ENCODE measurements at places on chromosomes 7 and 10. TPM values are rescaled to one million over a fixed set of nuclear protein-coding genes. Genes with fewer than 3 reads are reported as not detected.
A peak's percentile ranks its signal among the peaks of the same experiment; 100 is the strongest.

The ANLN gene
- 90.1 TPM for total RNA-seq

The C10orf120 gene
- not detected for total RNA-seq

The LRRC61 gene
- 1.0 TPM for total RNA-seq

The EGR2 gene
- 2.1 TPM for total RNA-seq

The NODAL gene
- total RNA-seq, result 6.3 TPM

The PALD1 gene
- total RNA-seq, result 31.8 TPM

The FGFBP3 gene
- 115 TPM for total RNA-seq

The SH2B2 gene
- total RNA-seq, result 18.7 TPM

DNA sequence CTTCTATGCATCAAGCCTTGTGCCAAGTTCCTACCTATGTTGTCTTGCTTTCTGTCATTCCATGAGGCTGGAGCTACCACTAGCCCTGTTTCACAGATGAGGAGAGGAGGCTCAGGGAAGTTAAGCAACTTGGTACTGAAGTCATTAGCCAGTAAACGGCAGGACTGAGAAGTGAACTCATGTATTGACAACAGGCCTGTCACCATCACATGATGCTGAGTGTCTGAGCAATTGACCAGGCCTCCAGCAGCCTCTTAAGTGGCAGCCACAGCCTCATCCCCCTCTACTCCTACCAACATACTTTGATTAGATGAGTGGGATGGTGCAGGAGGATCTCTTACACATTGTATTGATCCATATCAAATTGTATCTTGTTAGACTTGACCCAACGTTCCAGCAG lies 317.6 kb downstream of the GRID1 start:
- no peak for DNase-seq
- H3K36me3 ChIP-seq, result no peaks in the 10 kb centered on the region
- H3K27me3 ChIP-seq, result no peaks in the 10 kb centered on the region
- H3K4me3 ChIP-seq, result no peak overlapping the region
- H3K4me1 ChIP-seq, result no peaks in the 10 kb centered on the region
- H3K27ac ChIP-seq, result no peak overlapping the region

DNA sequence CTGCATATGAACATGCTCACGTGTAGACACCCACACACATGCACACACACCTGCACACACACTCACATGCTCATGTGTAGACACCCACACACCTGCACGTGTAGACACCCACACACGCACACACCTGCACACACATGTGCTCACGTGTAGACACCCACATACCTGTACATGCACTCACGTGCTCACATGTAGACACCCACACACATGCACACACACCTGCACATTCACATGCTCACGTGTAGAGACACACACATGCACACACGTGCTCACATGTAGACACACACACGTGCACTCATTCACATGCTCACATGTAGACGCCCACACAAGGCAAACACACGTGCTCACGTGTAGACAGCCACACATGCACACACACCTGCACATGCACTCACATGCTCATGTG lies 275.8 kb downstream of the PTPRN2 start:
- no peaks in the 10 kb centered on the region for H3K27me3 ChIP-seq
- peaks cover 6% of the 10 kb centered on the region for H3K4me1 ChIP-seq
- no peak overlapping the region for H3K27ac ChIP-seq
- H3K36me3 ChIP-seq, result no peaks in the 10 kb centered on the region

DNA sequence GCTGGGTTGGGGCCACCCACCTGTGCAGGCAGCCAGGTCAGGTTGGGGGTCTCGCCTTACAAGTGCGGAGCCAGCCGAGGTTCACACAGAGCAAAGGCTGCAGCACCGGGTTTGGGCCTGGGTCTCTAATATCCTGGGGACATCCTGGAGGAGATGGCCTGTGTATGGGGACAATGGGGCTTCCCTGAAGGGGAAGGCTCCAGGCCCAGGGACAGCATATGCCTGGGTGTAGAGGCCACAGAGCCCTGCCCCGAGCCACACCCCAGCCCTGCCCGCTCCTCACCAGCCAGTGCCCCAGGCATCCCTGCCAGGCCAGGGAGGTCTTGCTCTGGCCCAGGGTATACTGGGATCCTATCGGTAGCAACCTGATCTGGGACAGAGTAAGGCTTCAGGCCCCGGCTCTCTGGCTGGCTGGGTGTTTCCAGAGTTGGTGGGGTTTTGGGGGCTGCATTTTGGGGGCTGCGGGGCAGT lies 9.1 kb downstream of the TTYH3 start:
- H3K36me3 ChIP-seq, result no peaks in the 10 kb centered on the region
- H3K27me3 ChIP-seq, result no peaks in the 10 kb centered on the region
- H3K4me1 ChIP-seq, result peaks cover 38% of the 10 kb centered on the region
- DNase-seq, result no peak

DNA sequence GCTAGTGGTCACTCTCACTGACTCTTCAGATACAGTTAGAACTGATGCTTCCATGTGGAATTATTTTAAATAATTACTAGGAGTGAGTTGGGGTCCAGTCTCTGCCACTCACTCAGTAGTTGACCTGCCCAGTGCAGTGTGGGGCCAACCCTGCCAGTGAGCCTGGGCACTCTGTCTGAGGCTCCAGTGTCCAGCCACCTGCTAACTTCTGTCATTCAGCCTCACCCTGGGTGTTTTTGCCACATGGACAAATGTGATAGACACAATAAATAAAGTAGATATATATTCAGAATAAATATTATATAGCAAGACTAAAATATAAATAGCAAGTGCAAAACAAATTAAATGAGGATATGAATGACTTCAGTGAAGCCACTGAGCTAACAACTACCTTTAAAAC lies 7.2 kb downstream of the INSYN2A start:
- H3K4me3 ChIP-seq, result no peak overlapping the region
- no peak for DNase-seq
- H3K27me3 ChIP-seq, result peaks cover 11% of the 10 kb centered on the region
- H3K36me3 ChIP-seq, result no peaks in the 10 kb centered on the region
- H3K27ac ChIP-seq, result no peak overlapping the region
- no peaks in the 10 kb centered on the region for H3K4me1 ChIP-seq

DNA sequence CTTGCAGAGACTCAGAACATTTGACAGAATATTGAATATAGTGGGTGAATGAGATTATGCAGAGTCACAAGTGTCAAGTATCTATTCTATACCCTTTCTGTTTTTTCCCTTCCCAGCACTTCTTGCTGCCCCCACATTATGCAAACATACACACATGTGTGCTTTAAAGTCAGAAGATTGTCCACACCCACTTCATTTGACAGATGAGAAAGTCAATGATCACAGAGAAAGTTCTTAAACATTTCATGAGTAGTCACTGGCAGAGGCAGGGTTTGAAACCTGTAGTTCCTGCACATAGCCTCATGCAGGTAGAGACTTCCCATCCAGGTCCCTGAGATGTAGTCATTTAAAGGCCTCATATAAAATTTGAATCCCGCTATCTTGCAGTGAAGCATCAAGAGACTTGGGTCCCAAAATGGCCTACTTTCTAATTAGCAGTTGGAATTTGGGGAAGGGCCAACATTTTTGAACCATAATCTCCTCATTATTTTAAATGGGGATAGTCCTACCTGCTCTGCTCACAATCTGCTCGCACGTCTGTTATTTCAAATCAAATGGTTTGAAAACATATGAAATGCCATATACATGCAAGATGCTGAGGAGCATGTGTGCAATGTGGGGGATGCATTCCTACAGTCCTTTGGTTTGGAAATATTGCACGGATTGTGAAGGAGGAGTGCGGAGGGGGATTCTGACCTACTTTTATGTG lies 217.8 kb downstream of the STK31 start:
- H3K27ac ChIP-seq, result no peak overlapping the region
- no peaks in the 10 kb centered on the region for H3K4me1 ChIP-seq
- H3K36me3 ChIP-seq, result no peaks in the 10 kb centered on the region

DNA sequence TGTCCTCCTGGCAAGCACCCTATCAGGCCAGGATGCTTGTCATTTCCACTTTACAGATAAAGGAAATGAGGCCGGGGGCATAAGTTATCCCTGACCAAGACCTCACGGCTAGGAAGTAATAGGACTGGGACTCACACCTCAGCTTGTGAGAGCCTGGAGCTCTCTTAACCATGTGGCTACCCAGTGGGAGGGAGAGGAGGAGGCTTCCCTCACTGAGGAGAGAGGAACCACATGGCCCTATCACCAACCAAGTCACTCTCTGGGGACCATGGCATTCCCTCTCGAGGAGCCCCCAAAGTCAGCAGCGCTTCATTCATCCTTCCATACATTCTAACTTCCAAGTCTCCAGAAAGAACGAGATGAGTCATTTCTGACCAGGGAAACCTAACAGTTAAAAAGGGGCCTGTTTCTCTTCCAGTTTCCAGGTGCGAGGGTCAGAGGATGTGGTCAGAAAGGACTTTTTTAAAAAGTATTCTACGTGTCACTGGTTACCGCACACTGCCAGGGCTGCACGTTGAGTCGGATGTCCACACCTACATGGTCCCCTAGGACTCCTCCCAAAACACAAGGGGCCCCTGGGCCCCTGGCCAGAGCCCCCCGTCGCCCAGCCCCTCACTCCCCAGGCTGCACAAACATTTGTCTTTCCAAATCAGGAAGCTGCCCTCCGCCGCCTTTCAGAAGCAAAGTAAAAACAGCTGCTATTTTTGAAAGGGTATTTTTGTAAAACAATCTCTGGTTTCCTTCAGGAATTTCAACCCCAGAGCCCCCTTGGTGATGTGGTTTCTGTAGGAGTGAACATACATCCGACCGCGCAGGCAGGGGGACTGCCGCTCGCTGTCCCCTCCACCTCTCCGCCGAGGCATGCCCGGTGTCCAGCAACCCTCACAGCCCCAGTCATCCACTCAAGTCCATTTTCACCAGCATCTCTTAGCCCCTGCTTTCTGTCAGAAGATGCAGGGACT lies 128.2 kb upstream of the CHST15 start:
- no peak for DNase-seq
- H3K4me1 ChIP-seq, result peaks cover 8% of the 10 kb centered on the region
- H3K27ac ChIP-seq, result no peak overlapping the region

- DNase-seq, result no peak
- peaks cover 19% of the 10 kb centered on the region for H3K4me1 ChIP-seq
- peak overlapping the region; percentile 22 for H3K27ac ChIP-seq
- H3K36me3 ChIP-seq, result no peaks in the 10 kb centered on the region
These were observed 507 bp downstream of the STN1 start for GRCh38 chr10:103917302-103918052.

DNA sequence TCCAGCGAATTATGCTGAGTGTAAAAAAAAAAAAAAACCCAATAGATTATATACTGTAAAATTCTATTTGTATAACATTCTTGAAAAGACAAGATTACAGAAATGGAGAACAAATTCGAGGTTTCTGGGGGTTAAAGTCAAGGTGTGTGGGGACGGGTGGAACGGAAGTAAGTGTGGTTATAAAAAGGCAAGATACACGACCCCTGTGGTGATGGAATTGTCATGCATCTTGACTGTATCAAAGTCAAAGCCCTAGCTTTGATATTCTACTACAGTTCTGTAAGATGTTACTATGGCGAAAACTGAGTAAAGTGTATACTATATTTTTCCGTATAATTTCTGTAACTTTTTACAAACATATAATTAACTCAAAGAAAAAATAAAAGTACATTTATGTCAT lies 718.2 kb upstream of the PCDH15 start:
- H3K36me3 ChIP-seq, result no peaks in the 10 kb centered on the region
- no peaks in the 10 kb centered on the region for H3K27me3 ChIP-seq
- no peak overlapping the region for H3K4me3 ChIP-seq
- H3K4me1 ChIP-seq, result no peaks in the 10 kb centered on the region

DNA sequence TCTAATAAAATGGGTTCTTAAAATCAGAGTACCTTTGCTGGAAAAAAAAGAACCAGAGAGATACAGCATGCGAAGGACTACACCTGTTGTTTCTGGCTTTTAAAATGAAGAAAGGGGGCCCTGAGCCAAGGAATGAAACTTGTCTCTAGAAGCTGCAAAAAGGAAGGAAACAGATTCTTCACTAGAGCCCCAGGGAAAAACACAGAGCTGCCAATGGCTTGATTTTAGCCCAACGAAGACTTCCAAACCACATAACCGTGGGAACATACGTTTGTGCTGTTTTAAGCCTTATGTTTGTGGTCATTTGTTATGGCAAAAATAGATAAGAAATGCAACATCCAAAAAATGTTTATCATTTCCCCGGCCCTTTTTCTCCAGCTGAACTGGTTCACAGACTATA lies 780.0 kb downstream of the SORCS1 start:
- no peaks in the 10 kb centered on the region for H3K27me3 ChIP-seq
- no peak overlapping the region for H3K27ac ChIP-seq
- no peaks in the 10 kb centered on the region for H3K36me3 ChIP-seq

GRCh38 chr10:112137154-112137987 lies 46.2 kb downstream of the GPAM start:
- H3K27me3 ChIP-seq, result no peaks in the 10 kb centered on the region
- H3K4me1 ChIP-seq, result no peaks in the 10 kb centered on the region
- no peak overlapping the region for H3K4me3 ChIP-seq

GRCh38 chr10:127195571-127196281 lies 665 bp downstream of the INSYN2A start:
- peak overlapping the region; percentile 43 for H3K4me3 ChIP-seq
- no peak for DNase-seq
- no peaks in the 10 kb centered on the region for H3K36me3 ChIP-seq
- H3K27ac ChIP-seq, result no peak overlapping the region
- H3K27me3 ChIP-seq, result peaks cover 34% of the 10 kb centered on the region

GRCh38 chr7:154684666-154685563 lies 318.0 kb downstream of the PAXIP1 start:
- no peaks in the 10 kb centered on the region for H3K27me3 ChIP-seq
- no peak overlapping the region for H3K4me3 ChIP-seq
- DNase-seq, result no peak
- H3K4me1 ChIP-seq, result no peaks in the 10 kb centered on the region

GRCh38 chr10:90930070-90930837 lies 9.4 kb upstream of the ANKRD1 start:
- peaks cover 69% of the 10 kb centered on the region for H3K27me3 ChIP-seq
- H3K36me3 ChIP-seq, result no peaks in the 10 kb centered on the region
- no peak overlapping the region for H3K4me3 ChIP-seq
- no peak for DNase-seq

DNA sequence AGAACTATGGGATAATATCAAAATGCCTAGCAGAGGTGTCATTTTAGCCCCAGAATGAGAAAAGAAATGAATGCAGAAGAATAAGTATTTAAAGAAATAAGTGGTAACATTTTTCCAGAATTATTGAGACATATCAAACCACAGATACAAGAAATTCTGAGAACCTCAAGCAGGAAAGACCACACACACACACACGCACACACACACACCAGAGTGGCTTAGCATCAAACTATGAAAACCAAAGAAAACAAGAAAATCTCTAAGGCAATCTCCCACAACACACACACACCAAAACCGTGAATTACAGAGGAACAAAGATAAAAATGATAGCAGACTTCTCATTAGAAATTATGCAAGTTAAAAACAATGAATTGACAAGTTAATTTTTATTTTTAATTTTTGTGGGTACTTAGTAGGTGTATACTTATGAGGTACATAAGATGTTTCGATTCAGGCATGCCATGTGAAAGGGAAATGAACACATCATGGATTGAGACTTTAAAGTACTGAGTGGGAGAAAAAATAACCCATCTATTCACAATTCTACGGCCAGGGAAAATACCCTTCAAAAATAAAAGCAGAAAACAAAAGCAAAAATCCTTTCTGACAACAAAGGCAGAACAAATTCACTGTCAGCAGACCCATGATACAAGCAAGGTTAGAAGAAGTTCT lies 14.6 kb downstream of the PPIF start:
- no peak for DNase-seq
- H3K27me3 ChIP-seq, result no peaks in the 10 kb centered on the region
- no peak overlapping the region for H3K4me3 ChIP-seq
- H3K4me1 ChIP-seq, result no peaks in the 10 kb centered on the region

GRCh38 chr10:1368842-1369171 lies 312.6 kb downstream of the WDR37 start:
- peak; percentile 43 for DNase-seq
- no peak overlapping the region for H3K27ac ChIP-seq
- H3K27me3 ChIP-seq, result no peaks in the 10 kb centered on the region
- H3K4me3 ChIP-seq, result peak overlapping the region; percentile 11

Measured in H1 (cell line).